ENCODE measurements at places on chromosomes 2 and 18. TPM values are rescaled to one million over a fixed set of nuclear protein-coding genes. Genes with fewer than 3 reads are reported as not detected.
A peak's percentile ranks its signal among the peaks of the same experiment; 100 is the strongest.

DNA sequence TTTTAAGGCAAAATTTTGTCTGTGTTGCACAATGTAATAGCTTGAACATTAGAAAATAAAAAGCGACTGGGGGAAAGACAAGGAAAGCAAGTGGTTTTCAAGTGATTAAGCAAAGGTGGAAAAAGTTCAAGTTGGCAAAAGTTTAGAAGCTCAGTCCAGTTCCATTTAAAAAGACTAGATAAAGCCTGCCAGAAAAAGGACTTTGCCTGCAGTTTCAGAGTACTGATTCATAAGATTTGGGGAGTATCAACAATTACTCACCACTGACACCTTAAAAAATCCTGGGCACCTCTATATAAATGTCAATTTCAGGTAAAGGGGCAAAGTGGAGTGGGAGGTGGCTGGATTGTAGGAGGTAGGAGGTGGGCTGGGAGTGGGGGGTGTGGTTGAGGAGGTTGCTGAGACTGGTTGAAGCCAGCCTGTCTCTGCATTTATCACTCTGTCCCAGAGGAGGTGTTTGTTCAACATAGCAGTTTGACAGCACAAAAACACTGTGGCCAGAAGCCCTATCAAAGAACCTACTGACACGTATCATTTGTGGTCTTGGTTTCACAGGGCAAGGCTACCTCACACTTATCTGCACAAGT is 14.6 kb downstream of the ZEB2 start:
- no peak for DNase-seq

DNA sequence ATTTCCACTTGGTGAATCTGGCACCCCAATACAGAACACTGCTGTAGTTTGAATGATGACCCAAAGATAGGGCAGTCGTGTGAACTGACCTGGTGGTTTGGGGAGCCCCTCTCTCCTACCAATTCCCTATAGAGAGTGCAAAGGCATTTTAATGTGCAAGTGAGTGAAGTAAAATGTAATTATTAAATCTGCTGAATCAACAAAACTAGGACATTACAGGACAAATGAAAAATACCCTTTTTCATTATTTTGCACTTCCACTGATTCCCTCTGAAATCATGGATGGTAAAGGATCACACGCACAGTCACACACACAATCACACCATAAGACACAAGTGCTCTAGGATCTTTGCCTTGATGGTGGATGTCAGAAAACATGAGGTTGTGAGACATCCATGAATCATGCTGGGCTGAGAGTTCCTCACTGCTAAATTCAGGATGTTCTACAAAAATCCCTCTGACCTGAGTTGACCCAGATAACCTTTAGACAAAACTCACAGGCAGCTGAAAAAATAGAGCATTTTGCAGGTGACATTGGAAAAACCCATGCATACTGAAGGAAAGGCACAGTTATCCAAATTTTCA is 197.4 kb downstream of the FBXO15 start:
- DNase-seq: no peak

The GALNT3 gene
- 4.8 TPM for total RNA-seq

GRCh38 chr2:234025466-234025865 is 25.0 kb upstream of the SPP2 start:
- DNase-seq: no peak

- DNase-seq: no peak
Observed at GRCh38 chr2:220499225-220499624, 871.8 kb downstream of the SLC4A3 start.

GRCh38 chr2:48221846-48222516 is 308.0 kb upstream of the STON1 start:
- no peak for DNase-seq

The TIA1 gene
- 96.8 TPM for total RNA-seq

DNA sequence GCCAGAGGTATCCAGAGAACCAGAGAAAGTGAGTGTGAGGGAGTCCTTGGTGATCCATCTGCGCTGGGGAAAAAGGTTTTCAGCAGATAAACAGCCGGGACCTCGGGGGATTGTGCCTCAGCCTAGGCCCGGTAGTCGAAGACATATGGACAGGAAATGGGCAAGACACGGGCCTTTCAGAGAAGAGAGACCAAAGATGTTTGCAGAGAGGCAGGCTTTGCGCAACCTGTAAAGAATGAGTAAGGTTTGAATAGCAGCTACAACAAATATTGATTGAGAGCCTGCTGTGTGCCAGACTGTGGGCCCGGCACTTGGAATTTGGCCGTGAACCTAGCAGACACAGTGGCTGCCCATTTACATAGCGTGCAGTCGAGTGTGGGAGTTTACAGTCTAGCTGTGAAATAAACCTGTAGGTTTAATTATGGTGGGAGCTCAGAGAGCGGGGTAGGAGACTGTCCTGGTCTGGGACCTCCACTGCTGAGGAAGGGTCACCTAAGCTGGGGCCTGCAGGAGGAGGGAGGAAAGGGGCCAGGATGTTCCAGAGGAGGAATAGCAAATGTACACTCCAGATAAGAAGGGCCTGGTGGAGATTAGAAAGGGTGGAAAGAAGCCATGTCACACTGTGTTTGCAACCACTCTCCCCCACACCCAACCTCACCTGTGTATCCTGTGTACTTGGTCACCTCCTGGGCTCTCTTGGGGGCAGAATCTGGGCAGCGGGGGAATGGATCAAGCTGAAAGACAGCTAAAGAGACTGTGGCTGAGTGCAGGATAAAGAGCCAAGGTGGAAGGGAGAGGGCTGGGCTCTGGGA is 3.0 kb downstream of the SH2D6 start:
- DNase-seq: no peak

GRCh38 chr2:160343404-160343803 is 143.3 kb upstream of the ITGB6 start:
- DNase-seq: no peak

DNA sequence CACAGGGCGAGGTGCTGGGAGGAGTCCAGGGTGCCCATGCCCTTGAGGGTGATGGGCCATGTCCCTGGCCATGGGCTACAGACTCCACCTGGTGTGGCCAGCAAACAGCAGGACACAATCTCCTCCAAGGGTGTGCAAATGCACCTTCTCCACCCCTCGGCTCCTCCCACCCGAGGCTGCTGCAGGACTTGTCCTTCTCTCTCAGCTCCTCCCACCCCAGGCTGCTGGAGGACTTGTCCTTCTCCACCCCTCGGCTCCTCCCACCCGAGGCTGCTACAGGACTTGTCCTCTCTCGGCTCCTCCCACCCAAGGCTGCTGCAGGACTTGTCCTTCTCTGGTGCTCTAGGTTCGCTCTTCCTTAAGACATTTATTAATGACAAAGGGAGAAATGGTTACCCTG is 57.3 kb upstream of the SNTG2 start:
- no peak for DNase-seq

The GPR35 gene
- total RNA-seq: 7.6 TPM

The FNDC4 gene
- 0.10 TPM for total RNA-seq

The RALB gene
- total RNA-seq: 79.7 TPM

The SH3BP4 gene
- 0.26 TPM for total RNA-seq

The DNAH7 gene
- total RNA-seq: not detected

The PIAS2 gene
- total RNA-seq: 28.5 TPM

GRCh38 chr2:217223222-217223930 is 363.5 kb upstream of the TNP1 start:
- peak; percentile 56 for DNase-seq

DNA sequence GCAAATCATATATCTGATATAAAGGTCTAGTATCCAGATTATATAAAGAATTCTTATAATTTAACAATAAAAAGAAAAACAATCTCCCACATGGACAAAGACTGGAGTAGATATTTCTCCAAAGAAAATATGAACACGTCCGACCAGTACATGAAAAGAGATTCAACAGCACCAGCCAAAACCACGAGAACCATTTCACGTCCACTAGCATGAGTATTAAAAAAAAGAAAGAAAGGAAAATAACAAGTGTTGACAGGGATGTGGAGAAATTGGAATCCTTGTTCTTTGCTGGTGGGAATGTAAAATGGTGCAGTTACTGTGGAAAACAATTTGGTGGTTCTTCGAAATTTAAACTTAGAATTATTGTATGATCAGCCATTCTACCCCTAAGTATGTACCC is 432.7 kb upstream of the TRIB2 start:
- DNase-seq: no peak

- no peak for DNase-seq
Observed at GRCh38 chr2:222572751-222573174, 83.1 kb downstream of the FARSB start.

DNA sequence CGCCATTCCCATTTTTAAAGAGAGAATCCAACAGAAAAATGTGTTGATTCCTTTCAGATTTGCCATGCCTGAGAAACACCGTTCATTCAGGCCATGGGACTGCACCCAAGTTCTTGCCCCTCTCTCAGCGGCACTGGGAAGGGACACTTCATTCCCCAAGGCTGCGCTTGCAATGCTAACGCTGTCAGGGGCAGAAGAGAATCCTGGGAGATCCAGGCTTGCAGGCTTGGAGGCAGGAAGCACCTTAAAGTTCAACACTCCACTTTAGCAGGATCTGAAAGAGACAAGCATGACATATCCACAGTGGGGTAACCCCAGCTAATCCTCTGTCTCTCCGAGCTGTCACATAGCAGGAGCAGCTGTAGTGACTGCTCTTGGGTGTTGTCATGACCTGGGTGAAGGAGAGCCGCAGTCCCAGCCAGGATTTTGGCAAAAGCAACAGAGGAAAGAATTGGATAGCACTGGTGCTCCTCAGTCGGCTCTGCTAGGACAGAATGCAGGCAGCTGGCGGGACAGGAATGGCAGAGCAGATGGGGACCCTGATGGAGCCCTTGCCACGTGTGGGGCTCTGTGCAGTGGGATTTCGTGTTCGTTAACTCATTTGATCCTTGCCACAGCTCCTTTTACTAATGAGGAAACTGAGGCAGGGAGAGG is 22.0 kb upstream of the ODC1 start:
- DNase-seq: no peak

DNA sequence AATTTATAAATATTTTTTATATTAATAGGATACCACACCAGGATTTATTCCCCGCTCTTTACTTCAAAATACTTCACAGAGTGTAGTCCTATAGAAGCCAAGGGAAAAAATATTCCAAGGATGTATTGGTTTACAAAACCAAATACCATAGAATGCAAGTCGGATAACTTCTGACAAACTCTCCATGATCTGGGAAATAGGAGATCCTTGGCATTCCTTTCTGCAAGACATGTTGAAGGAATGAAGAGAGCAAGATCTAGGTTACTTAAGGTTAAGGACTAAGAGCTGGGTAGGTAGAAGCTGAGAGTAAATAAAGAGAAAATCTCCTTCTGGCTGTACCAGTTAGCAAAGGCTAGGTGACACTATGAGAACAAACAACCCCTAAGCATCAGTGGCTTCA is 141.2 kb downstream of the LRATD1 start:
- no peak for DNase-seq

DNA sequence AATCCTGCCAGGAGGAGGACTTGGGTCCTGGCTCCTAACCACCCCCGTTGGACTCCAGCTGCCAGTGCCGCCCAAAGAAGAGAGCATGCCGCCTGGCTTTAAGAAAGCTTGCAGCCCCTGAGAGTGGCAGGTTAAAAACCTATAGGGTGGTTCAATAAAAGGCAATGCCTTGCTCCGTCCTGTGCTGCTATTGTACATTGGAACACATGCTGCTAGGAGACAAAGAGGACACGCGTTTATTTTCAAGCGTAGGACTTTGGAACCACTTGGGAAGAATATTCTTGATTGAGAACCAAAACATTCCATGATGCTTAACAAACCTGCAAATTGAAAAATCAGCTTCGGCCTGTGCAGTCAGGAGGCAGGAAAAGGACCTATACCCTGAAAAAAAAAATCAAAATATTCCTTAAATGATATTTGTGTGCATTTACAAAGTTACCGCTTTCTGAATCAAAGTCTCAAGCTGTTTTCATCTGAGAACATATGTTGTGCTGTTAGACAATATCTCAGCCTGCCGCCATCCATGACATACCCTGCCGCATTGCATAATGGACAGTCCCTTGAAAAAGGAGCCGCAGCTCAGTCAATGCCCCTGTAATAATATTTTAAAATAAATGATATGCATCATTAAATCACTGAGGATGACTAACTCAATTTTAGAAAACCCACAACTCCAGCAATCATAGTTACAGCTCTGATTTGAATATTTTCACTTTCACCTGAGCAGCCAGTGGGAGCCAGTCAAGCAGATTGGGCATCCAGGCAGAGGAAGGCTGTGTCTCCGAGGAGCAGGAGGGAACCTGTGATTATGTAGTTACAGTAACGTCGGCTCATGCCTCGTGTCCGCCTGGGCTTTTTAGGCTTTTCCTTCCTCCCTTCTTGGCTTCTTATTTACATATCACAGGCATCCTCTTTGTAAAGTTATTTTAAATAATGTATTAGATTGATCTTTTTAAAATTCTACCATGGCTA is 805.6 kb upstream of the FANCL start:
- DNase-seq: no peak

The DYSF gene
- total RNA-seq: not detected

The ST8SIA5 gene
- total RNA-seq: not detected

The ZNF396 gene
- 0.60 TPM for total RNA-seq

DNA sequence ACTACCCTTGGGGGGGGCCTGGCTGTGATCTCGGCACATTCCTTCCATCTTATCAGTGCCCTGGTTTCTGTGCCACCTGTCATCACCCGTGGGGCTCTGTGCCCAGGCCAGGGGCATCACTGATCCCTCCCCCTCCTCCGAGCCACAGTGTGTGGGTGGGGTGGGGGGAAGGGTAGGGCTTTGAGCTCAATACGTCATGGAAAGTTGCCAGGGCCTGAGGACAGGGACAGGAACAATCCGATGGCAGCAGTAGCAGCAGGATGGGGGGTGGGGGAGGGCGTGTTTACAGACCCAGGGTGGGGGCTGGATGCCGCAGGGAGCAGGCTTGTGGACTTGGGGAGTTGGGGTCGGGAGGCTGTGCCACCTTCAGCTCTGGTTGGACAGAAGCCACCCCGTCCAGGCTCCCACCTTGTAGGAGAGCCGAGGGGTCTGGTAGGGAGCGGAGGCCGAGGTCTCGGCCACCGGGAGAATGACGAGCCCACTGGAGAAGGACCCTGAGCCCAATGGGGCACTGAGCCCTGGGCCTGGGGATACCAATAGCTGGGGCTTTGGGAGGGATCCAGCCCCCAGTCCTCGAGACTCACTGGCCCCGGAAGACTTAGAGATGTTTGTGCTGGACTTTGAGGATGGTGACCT is 3.5 kb downstream of the SLC4A3 start:
- DNase-seq: no peak

GRCh38 chr2:187233811-187234210 is 214.2 kb downstream of the CALCRL start:
- DNase-seq: no peak

- DNase-seq: no peak
Observed at GRCh38 chr18:8431036-8431435, 178.2 kb upstream of the RAB12 start.

The STK36 gene
- total RNA-seq: 15.9 TPM

The RAB17 gene
- total RNA-seq: not detected

DNA sequence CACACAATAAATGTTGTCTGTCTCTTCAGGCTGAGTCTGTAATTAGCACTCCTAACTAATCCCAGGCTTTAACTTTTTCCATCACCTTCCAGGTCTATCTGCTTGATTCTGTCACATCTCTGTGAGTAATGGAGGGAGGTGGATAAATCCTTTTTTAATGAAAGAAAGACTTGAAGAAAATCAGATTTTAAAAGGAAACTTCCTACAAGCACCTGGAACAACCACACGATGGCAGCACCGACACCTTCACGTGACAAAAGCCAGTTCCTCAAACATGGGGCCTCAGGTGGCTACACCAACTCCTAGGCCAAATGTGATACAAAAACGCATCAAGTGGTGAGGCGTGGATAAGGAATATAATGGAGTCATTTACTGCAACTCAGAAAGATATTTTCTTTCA is 41.8 kb downstream of the TGFBRAP1 start:
- no peak for DNase-seq

GRCh38 chr2:50491541-50492476 is 540.1 kb downstream of the NRXN1 start:
- DNase-seq: no peak

The CDH2 gene
- total RNA-seq: 0.16 TPM
